ENCODE measurements at places on chromosomes 7 and 10.

DNA sequence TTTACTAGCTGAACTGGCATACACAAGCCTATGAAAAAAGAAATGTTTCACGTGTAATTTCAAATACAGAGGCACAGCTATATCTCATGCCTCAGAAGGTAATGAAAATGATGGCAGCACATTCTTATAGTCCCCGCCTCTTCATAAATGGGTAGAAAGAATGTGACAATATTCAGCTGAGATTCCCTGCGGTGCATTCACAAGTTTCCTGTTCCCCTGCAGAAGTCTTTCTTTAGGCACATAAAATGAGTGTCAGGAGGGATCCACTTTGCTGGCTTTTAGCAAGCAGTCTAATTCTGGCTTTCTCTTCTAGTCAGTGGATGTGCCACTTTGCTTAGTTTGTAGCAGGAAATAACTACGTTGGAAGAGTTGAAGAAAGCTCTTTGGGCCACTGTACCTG is 56.1 kb downstream of the DGKB start:
- no peak for DNase-seq

- DNase-seq: no peak
Observed at GRCh38 chr10:56496186-56496486, 135.1 kb upstream of the ZWINT start.

GRCh38 chr10:72274730-72275350 is 1.1 kb downstream of the DDIT4 start:
- no peak for DNase-seq

DNA sequence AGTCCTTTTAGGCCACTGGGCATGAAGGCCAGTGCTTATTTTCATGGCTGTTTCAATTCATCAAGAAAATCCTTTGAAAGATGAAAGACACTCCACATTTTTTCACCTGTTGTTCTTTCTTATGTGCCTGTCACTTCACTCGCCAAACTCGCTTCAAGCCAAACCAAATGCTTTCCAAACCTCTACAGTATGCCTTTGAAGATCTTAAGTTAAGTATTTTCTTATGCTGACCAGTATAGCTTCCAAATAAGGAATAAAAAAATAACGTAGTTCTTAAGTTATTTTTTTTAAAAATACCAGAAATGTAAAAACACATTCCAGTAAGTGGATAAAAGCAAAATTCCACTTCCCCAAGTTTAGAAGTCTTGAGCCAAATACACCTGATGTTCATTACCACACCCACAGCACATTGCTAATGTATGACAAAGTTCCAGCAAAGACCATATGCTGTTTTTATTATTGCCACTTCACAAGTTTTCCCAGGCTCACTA is 186.1 kb downstream of the MTERF1 start:
- no peak for DNase-seq

DNA sequence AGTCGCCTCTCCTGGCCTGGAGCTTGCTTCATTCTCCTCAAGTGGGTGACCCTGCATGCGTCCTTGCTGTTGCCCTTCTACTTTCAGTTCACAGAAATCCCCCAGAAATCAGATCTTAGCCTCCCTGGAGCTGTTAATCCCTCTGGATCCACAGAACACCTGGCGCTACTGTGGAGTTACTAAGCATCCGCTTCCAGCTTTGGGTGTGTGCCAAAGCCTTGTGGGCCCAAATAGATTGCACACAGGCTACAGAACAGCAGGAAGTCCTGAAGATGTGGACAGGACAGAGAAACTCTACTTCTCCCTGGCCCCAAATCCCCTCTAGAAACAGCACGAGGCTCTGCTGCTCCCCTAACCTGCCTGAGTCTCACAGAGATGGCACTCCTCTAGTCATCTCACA is 36.6 kb upstream of the PDLIM1 start:
- peak; percentile 55 for DNase-seq

DNA sequence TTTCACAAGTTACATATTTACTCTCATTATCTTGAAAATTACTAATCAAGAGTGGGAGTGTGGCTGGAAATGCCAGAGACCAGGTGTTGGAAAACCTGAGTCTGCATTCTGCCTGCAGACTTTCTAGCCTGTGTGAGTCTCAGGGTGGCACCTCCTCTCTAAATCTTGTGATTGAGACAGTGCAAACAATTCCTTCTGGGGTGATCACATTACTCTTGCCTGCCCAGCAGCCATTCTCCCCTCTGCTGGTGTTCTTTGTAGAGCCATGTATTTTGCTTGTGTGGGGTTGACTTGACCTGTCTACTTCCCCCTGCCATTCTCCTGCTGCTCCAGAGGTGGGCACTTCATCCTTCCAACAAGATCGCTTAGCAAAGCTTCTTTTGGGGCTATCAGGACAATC is 101.1 kb downstream of the RAPGEF5 start:
- no peak for DNase-seq

GRCh38 chr7:107694386-107694785 is 33.8 kb downstream of the SLC26A4 start:
- DNase-seq: no peak

GRCh38 chr7:116630357-116630756 is 41.6 kb upstream of the MET start:
- no peak for DNase-seq

GRCh38 chr7:50164559-50165170 is 71.6 kb upstream of the ZPBP start:
- no peak for DNase-seq

DNA sequence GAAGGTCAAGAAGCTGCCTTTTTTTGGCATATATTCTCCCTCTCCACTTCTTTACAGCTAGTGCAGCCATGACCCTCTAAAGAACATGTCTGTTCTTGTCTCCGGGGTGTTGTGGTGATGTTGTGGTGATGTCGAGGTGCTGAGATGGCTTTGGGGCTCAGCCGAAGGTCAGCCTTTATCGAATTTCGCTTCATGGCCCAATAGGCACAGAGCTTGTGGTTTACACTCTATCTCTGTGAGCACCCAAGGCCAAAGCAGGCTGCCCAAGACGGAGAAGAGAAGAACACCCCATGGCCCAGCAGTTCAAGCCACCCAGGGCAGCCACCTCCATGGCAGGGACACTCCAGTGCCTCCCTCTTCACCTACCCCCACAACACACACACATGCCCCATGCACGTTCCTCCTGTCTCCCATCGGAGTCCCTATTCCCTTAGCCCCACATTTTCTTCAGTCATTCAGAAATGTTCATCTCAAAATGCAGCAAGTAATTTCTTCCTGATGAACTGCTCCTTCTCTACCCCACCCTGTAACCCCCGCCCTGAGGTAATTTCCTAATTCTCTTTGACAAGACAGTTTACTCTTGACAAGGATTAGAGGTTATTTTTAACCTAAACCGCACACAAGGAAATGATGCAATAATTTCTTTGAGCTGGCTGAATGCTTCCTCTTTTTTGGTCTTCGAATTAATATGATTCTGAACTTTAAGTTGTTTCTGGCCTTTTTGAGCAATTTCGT is 18.6 kb upstream of the ADRB1 start:
- DNase-seq: peak; percentile 45

DNA sequence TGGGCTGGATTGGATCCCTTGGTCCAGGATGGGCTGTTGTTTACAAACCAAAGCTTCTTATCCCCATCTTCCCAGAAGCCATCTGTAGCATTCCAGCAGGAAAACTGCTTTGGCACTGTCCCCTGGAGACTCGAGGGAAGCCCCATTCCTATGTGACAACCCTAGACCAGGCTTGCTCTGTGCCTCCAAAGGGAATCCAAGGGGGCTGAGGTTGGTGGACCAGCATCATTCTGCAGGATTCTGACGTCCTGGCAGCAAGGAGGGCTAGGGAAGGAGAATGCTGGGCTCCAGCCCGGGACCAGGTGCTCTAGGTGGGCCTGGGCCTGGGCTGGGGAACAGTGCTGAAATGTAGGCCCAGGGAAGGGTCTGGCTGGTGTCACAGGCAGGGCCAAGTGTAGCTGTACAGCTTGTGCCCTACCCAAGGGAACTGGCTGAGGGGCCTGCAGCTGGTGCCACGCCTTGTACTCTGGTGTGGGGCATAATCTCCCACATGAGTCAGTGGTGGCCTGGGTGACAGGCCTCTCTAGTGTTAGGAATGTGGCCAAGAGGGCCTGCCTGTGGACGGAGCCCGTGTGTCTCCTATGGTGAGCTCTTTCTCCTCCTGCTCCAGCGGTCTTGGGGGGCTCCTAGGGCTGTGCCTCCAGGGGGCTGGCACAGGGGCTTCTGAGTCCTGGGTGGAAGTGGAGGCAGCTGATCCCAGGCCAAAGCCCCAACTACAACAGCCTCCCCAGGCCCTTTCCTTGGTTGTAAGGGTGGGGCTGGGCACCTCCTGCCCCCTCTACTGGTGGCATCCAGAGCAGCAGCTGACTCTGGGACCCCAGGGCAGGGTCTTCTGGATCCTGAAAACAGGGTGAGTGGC is 25.2 kb downstream of the TRIM8 start:
- peak; percentile 47 for DNase-seq

DNA sequence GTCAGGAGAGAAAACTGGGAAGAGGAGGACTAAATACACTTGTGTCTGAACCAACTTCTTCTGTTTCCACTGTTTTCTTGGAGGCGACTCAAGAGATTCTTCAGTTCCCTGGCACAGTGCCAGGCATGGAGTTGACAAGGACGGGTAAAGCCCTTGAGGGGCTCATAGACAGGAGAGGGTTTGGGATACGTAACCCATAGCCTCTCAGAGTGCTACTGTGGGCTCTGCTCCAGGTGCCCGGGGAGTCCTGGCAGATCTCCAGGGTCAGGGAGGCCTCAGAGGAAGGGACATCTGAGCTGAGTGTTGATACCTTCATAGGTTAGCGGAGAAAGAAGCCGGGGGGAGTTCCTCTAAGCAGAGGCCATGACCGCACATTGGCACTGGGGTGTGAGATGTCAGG is 42.0 kb downstream of the GALNT17 start:
- DNase-seq: no peak

DNA sequence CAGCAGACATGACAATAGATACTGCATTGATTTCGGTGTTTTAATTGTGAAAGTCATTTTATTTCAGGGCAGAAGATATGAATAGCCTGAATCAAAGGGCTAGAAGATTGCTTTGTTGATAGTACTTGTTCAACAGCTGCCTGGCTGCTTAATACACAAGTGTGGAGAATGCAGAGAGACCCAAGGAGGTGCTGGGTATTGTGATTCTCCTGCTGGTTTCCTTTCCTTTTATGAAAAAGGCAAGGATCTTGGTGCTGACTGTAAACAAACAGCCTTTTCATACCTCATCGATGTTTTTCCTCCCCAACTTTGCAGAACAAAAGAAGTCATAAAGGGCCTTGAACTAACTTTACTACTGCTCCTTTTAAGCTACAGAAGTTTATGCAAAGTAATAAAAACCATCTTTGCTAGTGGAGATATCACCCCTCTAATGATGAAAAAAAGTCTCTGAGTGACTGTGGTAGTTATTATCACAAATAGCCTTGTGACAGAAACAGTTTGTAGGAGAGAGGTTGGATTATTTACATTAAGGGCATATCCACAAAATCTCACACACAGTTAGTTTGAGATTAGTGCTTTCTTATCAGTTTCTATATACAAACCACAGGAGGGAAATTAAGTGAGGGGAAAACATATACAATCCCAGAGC is 800.0 kb downstream of the LRMDA start:
- no peak for DNase-seq

- DNase-seq: no peak
Observed at GRCh38 chr10:77461636-77462296, 175.8 kb downstream of the KCNMA1 start.

GRCh38 chr10:86367152-86367951 is 757 bp upstream of the GRID1 start:
- DNase-seq: no peak

DNA sequence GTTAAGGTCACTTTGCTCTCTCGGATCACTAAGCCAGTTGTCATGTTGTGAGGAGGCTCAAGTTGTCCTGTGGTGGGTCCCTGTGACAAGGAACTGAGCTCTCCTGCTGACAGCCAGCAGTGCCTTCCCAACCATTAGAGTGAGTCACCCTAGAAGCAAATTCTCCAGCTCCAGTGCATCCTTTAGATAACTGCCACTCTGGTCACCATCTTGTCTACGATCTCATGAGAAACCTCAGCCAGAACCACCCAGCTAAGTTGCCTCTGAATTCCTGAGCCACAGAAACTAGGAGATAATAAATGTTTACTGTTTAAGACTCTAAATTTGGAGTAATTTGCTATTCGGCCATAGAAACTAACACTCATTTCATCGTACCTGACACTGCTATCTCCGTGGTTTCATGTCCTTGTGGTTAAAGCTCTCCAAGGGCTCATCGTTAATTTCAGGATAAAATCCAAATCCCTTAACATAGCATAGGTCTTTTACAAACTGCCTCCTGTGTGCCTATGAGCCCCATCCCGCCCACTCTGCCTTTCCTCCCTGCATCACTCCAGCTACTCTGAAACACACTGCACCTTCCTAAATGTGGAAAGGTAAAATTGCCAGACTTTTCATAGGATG is 56.5 kb upstream of the WIPF3 start:
- no peak for DNase-seq

- no peak for DNase-seq
Observed at GRCh38 chr7:141220263-141220880, 146.5 kb downstream of the TMEM178B start.

DNA sequence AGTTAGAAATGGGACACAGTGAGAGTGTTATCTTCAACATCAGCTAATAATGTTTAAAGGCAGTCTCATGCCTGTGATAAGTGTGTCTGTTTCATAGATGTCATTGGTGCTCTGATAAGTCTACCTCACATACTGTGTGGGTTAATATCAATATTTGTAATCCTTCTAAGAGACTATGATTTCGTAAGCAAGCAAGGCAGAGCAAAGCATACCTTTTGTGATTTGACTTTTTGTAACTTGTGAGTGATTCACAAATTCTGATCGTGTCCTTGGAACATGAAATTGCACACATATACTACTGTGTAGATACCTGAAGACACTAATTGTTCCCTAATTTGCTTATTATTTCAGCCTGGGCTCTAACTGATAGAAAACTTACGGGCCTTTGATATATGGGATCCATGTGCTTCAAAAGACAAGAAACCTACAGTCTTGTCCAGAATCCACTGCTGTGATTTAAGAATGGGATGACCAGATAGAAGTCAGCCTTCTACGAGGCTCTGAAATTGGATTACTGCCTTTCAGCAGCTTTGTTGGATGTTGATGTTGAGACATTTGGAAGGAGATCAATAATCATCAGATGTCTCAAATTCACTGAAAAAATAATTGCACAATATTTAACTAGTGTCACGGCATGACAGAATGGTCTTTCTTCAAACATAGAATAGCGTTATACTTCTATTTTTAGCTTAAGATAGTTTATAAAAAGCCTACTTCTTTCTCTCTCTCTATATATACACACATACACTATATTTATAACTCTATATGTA is 63.2 kb upstream of the KLF6 start:
- DNase-seq: no peak

DNA sequence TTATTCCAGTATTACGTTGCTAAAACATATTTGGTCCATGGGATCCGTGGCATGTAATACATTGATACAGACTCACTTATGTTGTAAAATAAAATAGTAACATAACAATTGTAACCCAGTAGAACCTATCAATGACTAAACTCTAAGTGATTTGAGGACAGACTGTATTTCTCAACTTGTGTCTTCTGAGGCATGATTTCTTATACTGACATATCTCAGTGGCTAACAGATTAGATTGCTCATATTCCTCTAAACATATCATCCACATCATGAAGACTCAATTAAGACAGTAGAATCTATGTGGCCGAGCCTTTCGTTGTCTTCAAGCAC is 72.3 kb downstream of the CREB5 start:
- DNase-seq: no peak

- DNase-seq: no peak
Observed at GRCh38 chr10:78609976-78610375, 458.8 kb upstream of the ZMIZ1 start.

GRCh38 chr7:71657386-71657785 is 525.4 kb downstream of the GALNT17 start:
- DNase-seq: no peak

GRCh38 chr7:100568896-100569844 is 4.5 kb downstream of the SAP25 start:
- DNase-seq: no peak

- no peak for DNase-seq
Observed at GRCh38 chr10:78292982-78293865, 259.6 kb downstream of the RPS24 start.

Measured in RWPE1 (cell line).